ENCODE measurements at places on chromosomes 4 and X.

DNA sequence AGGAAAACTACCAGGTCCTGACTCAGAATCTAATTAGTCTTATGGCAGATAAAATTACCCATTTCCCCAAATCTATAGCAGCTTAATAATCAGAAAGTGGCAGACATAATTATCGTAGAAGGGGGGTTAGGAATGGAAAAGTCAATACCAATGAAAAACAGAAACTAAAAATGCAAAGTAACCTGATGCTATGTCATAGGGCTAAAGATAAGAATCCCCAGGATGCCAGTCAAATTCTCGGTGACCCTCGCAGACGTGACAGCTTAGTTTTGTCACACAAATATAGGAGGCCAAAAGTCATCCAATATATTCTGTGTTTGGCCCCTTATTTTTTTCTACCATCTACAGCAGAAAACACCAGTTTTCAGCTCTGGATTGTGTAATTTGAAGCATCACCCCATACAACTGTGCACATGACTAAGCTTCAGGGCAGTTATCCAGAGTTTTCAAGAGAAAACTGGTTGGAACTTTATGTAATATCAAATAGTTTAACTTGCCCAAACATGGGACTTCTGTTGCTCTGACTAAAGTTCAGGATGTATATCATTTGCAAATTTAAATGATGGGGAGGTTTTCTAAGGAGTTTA, 30.9 kb downstream of the RASSF6 start:
- no peak for DNase-seq

DNA sequence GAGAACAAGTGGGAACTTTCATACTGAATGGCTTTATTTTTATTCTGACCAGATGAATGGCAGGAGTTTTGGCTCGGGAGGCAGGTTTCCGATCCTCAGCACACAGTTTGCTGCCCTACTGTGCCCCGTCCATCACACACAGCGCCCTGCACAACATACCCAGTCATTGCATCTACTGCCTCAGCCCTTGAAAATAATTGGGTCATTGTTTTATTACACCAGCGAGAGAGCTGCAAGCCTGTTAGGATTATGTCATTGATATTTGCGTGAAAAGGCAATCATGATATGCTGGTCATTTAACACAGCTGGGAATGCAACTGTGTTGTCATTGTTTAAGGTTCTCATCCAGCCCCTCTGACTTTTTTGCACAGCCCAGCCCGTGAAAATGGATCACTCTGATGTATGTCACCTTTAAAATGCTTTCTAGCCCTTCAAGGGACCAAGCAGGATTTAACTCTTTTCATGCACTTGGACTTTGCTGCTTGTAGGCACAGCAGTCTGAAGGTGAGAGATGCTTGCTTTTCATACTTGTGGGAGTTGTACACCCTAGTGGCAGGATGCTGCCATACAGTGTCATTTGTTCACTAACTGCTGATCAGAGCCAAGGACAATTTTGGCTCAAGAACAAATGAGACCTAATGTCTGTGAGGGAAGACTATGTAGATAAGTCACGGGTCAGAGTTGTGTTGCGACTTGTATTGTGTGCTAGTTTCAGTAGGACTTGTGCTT, 62.3 kb downstream of the RTL9 start:
- DNase-seq = no peak

DNA sequence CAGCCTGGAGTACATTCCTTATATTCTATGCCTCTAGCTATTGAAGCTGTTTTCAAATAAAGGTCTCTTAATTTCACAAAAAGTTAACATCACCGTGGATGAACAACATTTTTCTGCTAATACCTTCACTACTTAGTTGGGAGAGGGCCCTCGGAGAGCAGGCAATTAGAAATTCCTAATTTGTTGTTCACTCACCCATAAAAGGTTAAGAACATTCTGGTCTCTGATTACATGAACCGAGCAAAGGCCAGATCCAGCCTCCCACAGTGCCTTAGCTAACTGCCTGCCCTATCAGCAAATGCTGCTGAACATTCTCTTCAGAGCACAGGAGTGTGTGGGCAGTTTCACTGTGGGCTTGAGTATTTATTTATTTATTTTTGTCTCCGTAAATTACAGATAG, 36.0 kb upstream of the TTC29 start:
- no peak for DNase-seq

DNA sequence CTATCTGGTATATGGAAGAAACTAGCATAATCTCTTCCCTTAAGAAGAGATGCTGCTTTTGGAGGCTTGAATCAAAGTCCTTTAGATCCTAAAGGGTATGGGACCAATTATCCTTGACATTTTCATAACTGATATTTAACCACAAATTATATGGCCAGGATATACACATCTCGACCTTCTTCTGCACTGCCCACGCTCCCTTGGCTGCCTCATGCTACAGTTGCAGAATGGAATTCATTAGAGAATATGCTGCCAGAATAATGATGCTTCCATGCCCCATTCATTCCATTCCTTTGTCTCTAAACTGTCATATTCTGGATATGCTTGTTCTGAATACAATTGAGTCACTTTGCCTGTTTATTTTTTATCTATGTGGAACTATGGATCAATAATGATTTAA, 157.1 kb upstream of the PACRGL start:
- DNase-seq = no peak

DNA sequence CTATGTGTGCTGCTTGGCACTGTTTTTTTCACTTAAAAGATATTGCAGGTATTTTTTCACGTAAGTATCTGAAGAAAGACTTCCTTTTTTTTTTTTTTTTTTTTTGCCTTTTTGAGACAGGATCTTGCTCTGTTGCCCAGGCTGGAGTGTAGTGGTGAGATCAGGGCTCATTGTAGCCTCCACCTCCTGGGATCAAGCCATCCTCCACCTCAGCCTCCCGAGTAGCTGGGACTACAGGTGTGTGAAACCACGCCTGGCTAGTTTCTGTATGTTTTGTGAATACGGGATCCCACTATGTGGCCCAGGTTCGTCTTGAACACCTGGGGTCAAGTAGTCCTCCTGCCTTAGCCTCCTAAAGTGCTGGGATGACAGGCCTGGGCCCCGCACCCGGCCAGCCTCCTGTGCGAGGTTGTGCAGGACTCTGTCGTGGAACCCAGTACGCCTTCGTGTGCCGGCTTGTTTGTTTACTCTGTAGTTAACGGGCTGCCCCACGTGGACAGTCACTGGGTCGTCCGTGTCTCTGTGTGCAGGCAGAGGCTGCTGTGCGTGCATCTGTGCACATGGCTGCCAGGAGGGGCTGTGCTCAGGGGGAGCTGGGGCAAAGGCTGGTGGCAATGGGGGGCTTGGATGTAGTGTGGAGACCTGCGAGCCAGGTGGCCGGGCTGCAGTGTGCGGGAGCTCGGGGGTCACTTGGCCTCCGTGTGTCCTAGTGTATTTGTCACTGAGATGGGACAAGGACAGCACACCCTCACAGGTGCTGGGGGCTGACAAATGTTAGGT, 179.5 kb downstream of the ADRA2C start:
- DNase-seq = no peak

DNA sequence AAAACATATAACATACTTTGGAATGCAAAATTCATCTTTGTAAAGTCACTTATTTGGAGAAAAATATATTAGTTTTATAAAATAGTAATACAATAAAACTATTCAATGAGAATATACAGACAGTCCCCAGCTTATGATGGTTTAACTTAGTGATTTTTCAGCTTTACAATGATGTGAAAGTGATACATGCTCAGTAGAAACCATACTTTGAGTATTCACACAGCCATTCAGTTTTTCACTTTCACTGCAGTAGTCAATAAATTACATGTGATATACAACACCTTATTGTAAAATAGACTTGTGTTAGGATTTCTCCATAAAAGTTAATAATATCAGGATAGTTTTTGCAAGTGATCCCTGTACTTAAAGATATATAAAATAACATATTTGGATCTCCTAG, 436.0 kb downstream of the CENPC start:
- no peak for DNase-seq

DNA sequence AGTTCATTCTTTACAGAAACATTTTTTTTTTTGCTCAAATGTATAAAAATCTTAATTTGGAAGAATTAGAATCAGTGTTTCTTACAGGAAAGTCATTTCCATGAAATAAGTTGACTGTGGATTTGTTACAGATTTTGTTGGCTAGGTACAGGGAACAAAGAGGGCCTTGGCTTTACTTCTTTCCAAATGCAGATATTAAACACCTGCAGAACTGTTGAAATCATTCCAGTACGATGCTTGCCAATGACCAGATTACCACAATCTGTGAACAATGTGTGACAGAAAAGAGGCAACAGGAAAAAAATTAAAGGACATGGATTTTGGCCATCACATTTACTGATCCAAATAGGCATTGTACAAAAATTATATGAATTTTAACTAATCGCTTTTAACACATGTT, 70.8 kb downstream of the ANXA10 start:
- DNase-seq = no peak

GRCh38 chr4:9925750-9926439, 95.4 kb downstream of the SLC2A9 start:
- DNase-seq = no peak

GRCh38 chrX:19563327-19563726, 48.0 kb upstream of the MAP3K15 start:
- no peak for DNase-seq

- no peak for DNase-seq
These were observed 373.9 kb upstream of the FGF13 start for GRCh38 chrX:139085404-139085803.

DNA sequence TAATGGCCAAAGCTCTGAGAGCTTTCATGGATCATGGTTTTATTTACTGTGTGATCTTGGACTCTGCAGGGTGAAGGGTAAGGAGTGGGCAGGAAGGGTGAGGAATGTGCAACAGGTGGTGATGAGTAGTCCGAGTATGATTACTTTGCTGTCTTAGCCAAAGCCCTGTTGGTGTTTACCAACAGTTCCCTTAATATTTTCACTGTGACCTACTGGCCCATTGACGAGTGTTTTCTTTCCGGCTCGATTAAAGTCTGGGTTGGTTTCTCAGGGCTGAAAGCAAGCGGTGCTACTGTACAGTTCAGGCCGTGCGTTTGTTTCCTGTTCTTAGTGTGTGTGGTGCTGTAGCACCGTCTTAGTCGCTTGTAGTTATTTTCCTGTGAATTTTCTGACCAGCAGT, 2.6 kb downstream of the ARHGAP24 start:
- no peak for DNase-seq

DNA sequence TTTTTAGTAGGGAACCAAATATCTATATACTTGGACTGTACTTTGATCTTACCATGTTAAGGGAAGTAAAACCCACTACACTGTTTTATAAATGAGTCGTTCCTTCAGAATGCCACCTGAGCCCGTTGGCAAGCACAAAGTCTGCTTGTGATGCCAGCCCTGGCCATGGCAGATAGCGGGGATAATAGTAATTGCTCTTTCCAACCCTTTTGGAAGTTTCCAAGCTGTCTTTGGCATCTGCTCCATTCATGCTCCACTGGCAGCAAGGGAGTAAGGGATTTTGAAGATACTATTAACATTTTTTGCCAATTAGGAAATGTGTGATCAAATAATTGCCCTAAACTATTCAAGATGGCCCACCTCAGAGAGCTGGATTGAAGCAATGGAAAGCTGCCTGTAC, 689.2 kb upstream of the SLIT2 start:
- no peak for DNase-seq

GRCh38 chrX:155216179-155216939, at the start of gene VBP1:
TSS of gene VBP1 (plus strand) at chrX:155216460. CDS start at chrX:155216483, 23 bp downstream.
- DNase-seq = peak; percentile 87

GRCh38 chr4:163638909-163639308, 144.4 kb downstream of the TMA16 start:
- DNase-seq = no peak

- DNase-seq = no peak
These were observed 126.9 kb upstream of the NRK start for GRCh38 chrX:105695451-105695850.

DNA sequence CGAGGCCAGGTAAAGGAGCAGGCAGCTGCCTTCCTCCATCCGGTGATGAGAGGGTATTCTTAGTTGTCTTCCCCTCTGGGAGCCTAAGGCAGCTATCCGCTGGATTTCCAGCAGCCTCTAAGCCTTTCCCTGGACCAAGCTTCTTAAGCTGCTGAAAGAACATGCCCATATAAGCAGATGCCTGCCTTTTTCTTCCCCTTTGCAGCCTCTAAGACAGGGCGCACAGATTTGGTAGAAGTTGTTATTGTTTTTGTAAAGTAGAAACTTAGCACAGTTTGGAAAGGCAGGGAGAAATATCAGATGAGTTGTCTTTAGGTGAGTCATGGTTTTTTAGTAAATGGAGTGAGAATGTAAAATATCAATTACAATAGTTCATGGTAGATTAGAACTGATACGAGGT, 210.8 kb downstream of the ARHGAP10 start:
- no peak for DNase-seq

DNA sequence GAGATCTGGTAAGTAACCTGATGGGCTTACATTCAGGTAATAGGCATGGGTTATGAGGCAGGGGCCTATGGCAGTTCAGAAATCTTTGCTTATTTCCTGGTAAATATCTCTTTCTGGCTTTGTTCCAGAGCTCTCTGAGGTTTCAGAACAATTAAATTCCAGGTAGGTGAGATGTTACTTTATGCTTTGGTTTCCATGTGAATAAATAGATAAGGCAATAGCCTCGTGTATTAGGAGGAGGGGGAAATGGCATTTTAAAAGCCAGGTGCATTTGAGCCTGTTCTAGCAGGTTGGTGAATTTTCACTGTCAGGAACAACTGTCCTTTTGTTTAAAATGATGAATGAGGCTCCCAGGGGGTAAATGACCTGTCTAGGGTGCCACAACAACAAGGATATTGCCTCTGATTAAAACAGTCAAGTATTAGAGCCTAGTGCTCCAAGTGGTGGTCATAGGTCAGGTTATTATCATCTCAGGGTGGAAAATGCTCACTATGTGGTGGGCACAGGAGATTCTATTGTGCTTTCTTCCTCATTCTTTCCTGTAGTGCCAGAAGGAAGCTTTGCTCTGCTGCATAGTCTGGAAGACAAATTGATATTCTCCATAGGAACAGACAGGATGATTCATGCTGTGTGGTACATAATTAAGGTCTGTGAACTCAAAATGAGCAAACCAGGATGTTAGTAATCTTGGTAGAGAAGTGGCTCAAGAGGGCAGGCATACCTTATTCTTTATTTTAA, 296.2 kb downstream of the INPP4B start:
- no peak for DNase-seq

- no peak for DNase-seq
These were observed 1.5 kb upstream of the NSD2 start for GRCh38 chr4:1869530-1870327.

GRCh38 chr4:128542047-128542446, 254.4 kb upstream of the PGRMC2 start:
- DNase-seq = no peak

- no peak for DNase-seq
These were observed 157.8 kb downstream of the CLCN4 start for GRCh38 chrX:10314530-10315104.

DNA sequence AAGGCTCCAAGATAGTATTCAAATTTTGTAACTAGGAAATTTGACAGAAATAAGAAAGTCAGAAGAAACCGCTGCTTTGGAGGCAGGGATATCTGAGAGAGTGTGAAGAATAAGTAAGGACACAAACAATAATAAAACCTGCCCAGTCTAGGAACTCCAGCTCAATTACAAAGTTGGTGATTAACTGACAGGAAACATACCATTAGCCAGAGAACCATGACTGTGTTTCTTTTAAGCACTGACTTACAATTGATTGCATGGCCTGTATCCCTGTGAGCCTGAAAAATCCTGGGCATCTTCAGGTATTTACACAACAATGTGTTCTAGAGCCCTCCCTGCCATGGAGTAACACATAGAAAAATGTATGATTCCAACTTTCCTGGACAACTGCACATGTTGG, 127.4 kb downstream of the GRIA3 start:
- no peak for DNase-seq

Measured in pulmonary artery endothelial cell (primary cell).